Astrocyte (in vitro differentiated cells and primary cell): ENCODE measurements at places on chromosomes 2 and 18. TPM values are rescaled to one million over a fixed set of nuclear protein-coding genes. Genes with fewer than 3 reads are reported as not detected.

- H3K27me3 ChIP-seq: peaks cover 7% of the 10 kb centered on the region
- H3K36me3 ChIP-seq: no peaks in the 10 kb centered on the region
- DNase-seq: peak; percentile 69
- H3K27ac ChIP-seq: no peak overlapping the region
These were observed 28.4 kb upstream of the PUM2 start for GRCh38 chr2:20378891-20379519.

GRCh38 chr2:199335502-199335901 lies 122.2 kb downstream of the SATB2 start:
- peaks cover 6% of the 10 kb centered on the region for H3K4me1 ChIP-seq
- no peak overlapping the region for H3K27ac ChIP-seq
- no peaks in the 10 kb centered on the region for H3K27me3 ChIP-seq
- H3K4me3 ChIP-seq: no peak overlapping the region
- DNase-seq: peak; percentile 16
- H3K36me3 ChIP-seq: no peaks in the 10 kb centered on the region

Gene RPRM
- total RNA-seq: 0.53 and 0.86 TPM in 2 replicates

Gene DCTN1
- 206 and 215 TPM in 2 replicates for total RNA-seq

DNA sequence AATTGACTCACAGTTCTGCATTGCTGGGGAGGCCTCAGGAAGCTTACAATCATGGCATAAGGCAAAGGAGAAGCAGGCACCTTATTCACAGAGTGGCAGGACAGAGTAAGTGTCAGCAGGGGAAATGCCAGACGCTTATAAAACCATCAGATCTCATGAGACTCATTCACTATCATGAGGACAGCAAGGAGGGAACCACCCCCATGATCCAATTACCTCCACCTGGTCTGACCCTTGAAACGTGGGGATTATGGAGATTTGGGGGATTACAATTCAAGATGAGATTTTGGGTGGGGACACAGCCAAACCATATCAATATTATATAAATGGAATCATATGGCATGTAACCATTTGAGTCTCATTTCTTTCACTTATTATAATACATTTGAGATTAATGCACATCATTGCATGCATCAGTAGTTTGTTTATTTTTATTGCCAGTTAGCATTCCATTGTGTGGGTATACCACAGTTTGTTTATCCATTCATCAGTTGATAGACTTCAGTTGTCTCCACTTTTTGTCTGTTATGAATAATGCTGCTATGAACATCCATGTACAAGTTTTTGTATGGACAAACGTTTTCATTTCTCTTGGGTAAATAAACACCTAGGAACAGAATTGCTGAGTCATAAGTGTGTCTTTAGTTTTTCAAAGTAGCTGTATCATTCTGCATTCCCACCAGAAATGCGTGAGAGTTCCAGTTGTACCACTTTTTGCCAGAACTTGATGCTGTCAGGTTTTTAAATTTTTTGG lies 5.8 kb upstream of the SRBD1 start:
- H3K4me1 ChIP-seq: no peaks in the 10 kb centered on the region
- no peak overlapping the region for H3K27ac ChIP-seq
- no peak overlapping the region for H3K4me3 ChIP-seq
- H3K36me3 ChIP-seq: no peaks in the 10 kb centered on the region
- H3K27me3 ChIP-seq: no peaks in the 10 kb centered on the region
- DNase-seq: peak; percentile 65

DNA sequence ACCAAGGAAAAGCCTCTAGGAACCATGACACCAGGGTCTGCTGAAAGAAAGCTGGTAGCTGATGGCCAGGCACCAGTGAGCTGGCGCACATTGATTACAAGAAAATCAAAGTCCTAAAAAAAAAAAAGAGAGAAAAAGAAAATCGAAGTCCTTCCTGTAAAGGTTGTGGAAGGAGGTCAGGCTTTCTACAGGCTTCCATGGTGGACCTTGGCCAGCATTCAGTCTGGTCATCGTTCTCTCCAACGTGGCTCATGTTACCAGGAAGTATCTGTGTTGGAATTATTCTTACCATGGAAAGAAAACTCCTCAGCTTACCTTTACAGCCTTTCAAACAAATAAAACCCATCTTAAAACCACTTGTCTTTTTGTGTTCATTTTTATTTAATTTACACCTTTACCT lies 65.6 kb downstream of the CYB5A start:
- H3K27me3 ChIP-seq: no peaks in the 10 kb centered on the region
- no peaks in the 10 kb centered on the region for H3K4me1 ChIP-seq

- peaks cover 11% of the 10 kb centered on the region for H3K27me3 ChIP-seq
- DNase-seq: no peak
- peaks cover 27% of the 10 kb centered on the region for H3K4me1 ChIP-seq
- H3K27ac ChIP-seq: no peak overlapping the region
- no peak overlapping the region for H3K4me3 ChIP-seq
These were observed 4.2 kb upstream of the TRABD2A start for GRCh38 chr2:84885111-84885510.

Gene FASTKD2
- 20.8 and 21.7 TPM in 2 replicates for total RNA-seq

Gene MEP1B
- not detected in 2 replicates for total RNA-seq

Gene TGIF1
- 110 and 128 TPM in 2 replicates for total RNA-seq

- DNase-seq: no peak
- H3K36me3 ChIP-seq: no peaks in the 10 kb centered on the region
- H3K27me3 ChIP-seq: peaks cover 28% of the 10 kb centered on the region
- no peak overlapping the region for H3K27ac ChIP-seq
- H3K4me1 ChIP-seq: no peaks in the 10 kb centered on the region
These were observed 23.5 kb downstream of the CIB4 start for GRCh38 chr2:26617588-26618083.

DNA sequence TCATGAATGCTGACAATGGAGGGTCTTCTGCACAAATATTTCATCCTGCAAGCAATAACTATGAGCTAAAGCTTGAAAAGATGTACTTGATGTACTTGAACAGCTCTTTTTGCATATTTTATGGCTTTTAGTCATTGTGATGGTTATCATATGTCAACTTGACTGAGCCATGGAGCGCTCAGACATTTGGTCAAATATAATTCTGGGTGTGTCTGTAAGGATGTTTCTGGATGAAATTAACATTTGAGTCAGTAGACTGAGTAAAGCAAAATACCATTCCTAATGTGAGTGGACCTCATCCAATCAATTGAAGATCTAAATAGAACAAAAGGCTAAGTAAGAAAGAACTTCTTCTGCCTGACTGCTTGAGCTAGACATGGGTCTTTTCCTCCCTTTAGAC lies 509.0 kb downstream of the BCL11A start:
- no peak for DNase-seq
- no peak overlapping the region for H3K27ac ChIP-seq
- no peaks in the 10 kb centered on the region for H3K4me1 ChIP-seq

GRCh38 chr2:238497610-238498005 lies 70.9 kb downstream of the ASB1 start:
- peaks cover 14% of the 10 kb centered on the region for H3K4me1 ChIP-seq
- H3K27ac ChIP-seq: no peak overlapping the region
- H3K4me3 ChIP-seq: no peak overlapping the region
- peaks cover 2% of the 10 kb centered on the region for H3K27me3 ChIP-seq
- no peaks in the 10 kb centered on the region for H3K36me3 ChIP-seq
- no peak for DNase-seq

DNA sequence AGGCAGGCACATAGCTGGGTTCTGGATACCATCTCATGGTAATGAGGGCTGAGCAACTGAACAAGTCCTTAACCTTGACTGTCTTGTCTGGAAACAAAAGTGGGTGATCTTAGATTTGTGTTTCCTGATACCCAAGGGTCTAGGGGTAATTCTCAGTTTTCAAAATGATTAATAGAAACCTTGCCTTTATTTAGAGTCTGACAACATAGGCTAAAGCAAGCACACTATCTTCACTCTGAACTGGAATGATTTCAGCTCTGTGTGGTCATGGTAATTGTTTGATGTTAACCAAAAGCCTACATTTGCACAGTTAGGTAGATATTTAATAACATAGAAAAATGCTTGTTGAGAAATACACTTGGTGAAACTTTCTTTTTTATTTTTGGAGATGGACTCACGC lies 6.8 kb upstream of the LAMA3 start:
- H3K27me3 ChIP-seq: peaks cover 31% of the 10 kb centered on the region
- H3K4me3 ChIP-seq: no peak overlapping the region
- no peak for DNase-seq
- no peaks in the 10 kb centered on the region for H3K36me3 ChIP-seq
- H3K27ac ChIP-seq: no peak overlapping the region

DNA sequence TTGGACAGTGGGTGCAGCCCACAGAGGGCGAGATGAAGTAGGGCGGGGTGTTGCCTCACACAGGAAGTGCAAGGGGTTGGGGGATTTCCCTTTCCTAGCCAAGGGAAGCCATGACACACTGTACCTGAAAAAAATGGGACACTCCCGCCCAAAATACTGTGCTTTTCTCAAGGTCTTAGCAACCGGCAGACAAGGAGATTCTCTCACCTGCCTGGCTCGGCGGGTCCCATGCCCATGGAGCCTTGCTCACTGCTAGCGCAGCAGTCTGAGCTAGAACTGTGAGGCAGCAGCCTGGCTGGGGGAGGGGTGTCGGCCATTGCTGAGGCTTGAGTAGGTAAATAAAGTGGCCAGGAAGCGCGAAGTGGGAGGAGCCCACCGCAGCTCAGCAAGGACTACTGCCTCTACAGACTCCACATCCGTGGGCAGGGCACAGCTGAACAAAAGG lies 244.7 kb downstream of the NBAS start:
- H3K4me3 ChIP-seq: no peak overlapping the region
- no peak overlapping the region for H3K27ac ChIP-seq
- H3K36me3 ChIP-seq: no peaks in the 10 kb centered on the region
- no peak for DNase-seq
- H3K27me3 ChIP-seq: no peaks in the 10 kb centered on the region
- no peaks in the 10 kb centered on the region for H3K4me1 ChIP-seq

- no peak for DNase-seq
- H3K4me3 ChIP-seq: no peak overlapping the region
- H3K36me3 ChIP-seq: no peaks in the 10 kb centered on the region
- H3K27me3 ChIP-seq: peaks cover 8% of the 10 kb centered on the region
These were observed 82.8 kb upstream of the AFF3 start for GRCh38 chr2:100224988-100225710.
